COR-L47 (cell line): ENCODE measurements at places on chromosomes 7 and 10.

DNA sequence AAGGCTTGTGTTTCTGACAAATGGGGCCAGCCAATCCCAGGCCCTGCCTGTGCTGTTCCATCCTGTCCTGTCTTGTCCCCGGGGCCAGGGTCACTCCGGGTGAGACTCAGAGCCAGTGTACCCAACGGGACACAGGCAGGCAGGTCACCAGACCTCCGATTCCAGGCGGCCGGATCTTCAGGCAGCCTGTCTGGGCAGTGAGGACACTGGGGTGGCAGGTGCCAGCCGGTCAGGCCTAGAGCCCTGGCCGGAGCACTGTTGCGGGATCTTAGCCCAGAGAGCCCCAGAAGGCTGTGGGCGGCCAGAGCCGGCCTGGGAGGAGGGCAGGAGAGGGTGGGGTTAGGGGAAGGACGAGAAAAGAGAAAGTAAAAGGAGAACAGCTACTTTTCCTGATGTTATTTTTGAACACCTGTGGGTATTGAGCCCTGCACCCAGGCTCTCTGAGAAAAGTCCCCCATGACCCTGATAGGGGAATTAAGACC is 134.3 kb upstream of the TNRC18 start:
- DNase-seq = no peak

DNA sequence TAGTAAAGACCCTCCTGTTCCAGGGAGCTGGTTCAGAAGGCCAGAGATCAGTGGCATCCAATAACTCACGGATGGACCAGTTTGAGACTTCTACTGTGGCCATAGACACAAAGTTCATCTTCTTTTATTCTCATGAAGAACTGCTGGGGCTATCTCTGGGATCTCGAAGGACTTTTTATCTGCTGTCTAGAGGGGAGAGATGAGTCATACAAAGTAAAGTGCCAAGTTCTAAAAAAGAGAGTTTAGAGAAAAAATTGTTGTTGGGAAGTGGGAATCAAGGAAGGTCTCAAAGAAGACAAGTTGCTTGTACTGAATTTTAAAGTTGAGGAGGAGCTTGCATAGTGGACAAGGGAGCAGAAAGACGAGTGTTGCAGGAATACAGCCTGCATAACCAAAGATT is 8.0 kb upstream of the FAM221A start:
- no peak for DNase-seq

DNA sequence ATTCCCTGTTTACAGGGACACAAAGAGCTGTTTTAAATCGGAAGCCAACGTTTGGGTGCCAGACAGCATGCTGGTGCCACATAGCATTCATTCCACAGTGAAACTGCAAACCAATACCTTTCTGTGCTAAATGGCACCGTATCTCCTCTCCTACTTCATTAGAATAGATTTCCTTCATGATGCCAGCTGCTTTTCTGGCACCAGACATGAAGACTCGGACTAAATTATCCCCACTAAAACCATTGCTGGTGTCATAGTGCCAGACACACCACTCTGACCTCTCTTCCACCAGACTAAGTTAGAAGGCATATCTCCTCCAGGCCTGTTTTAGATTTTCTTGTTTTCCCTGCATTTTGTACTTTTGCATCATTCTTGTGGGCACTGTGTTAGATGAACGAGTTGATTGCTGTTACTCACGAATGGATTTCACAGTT is 155.1 kb downstream of the ETV1 start:
- no peak for DNase-seq

DNA sequence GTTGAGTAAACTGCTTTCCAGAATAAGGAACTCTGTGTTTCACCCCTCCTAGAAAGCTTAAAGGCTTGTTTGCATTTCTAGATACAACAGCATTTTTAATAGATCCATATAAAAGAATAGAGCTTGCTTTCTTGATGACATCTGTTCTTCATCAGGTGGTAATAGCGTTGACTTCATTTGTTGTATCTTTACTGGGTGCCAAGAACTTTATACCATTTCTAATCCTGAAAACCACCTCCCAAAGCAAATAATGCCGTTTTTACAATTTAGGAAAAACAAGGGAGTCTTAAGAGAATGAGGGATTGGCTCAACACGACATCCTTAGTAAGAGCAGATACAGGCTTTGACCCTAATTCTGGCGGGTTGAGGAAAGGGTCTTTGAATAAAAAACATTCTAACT is 993.4 kb downstream of the TYW1 start:
- no peak for DNase-seq

DNA sequence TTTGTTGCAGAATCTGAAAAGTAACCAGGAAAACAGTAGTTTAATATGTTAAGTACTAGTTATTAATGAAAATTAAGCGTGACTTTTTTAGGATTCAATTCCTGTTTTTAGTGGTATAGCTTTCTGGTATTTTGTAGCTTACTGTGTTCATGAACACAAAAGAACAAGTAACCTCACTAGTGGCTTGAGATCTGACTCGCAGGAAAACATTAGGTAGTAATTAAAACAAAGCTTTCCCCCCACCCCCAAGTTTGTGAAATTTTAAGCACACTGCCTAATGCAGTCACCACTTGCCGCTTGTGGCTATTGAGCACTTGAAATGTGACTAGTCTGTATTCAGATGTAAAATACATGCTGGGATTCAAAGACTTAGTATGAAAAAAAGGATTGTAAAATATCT is 102.5 kb upstream of the RPA3 start:
- no peak for DNase-seq

GRCh38 chr7:152887191-152887590 is 127.6 kb downstream of the ACTR3B start:
- no peak for DNase-seq

- DNase-seq = no peak
These were observed 427.9 kb upstream of the CELF2 start for GRCh38 chr10:10589540-10590303.

DNA sequence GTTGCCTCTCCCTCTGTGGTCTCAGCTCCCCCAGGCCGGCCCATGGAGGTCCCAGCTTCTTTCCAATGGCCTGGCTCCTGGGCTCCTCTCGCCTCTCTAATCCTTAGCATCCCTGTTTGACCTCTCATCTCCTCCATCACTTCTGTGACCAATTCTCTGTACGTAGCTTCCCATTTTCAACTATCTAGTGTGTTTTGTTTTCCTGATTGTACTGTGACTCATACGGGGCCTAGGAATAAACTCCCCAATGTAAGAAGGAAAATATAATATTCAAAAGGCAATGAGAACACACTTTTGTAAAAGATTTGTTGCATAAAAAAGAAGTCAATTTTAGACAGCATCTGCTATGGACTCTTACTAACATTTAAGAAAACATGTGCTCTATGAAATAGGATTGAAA is 90.3 kb downstream of the MKX start:
- no peak for DNase-seq

DNA sequence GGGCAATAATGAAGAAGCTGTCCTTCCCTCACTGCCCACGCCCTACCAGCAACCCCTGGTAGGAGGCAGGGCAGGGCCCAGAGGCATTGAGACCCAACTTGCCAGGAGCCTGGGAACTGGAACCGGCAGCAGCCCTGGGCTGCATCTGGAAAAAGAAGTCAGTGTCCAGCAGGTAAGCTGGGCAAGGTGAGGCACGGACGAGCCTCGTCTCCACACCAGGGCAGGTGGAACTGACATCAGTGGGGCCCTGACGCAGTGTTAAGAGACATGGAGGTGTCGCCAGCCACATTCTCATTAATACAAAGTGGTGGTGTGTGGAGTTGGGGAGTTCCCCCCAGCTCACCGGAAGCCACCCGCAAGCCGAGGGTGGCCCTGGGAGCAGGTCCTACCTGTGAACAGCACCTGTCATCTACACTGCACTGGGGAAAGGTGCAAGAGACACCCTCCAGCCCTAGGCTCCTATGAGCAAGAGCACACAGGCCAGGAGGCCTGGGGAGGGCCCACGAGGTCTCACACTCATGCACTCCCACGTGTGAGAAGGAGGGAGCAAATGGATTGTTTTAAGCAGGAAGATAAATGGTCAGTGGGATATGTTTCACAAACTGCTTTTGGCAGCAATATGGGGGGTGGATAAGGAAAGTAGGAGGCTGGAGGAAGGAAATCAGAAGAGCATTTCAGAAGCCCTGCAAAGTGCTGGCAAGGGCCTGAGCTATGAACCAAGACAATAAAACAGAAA is 53.6 kb downstream of the COBL start:
- no peak for DNase-seq

GRCh38 chr7:82674268-82674667 is 230.7 kb upstream of the CACNA2D1 start:
- DNase-seq = no peak
